ENCODE measurements at places on chromosomes 1 and 21. TPM values are rescaled to one million over a fixed set of nuclear protein-coding genes. Genes with fewer than 3 reads are reported as not detected.

GRCh38 chr1:52928015-52928404 is 934 bp downstream of the SCP2 start:
- DNase-seq: no peak

DNA sequence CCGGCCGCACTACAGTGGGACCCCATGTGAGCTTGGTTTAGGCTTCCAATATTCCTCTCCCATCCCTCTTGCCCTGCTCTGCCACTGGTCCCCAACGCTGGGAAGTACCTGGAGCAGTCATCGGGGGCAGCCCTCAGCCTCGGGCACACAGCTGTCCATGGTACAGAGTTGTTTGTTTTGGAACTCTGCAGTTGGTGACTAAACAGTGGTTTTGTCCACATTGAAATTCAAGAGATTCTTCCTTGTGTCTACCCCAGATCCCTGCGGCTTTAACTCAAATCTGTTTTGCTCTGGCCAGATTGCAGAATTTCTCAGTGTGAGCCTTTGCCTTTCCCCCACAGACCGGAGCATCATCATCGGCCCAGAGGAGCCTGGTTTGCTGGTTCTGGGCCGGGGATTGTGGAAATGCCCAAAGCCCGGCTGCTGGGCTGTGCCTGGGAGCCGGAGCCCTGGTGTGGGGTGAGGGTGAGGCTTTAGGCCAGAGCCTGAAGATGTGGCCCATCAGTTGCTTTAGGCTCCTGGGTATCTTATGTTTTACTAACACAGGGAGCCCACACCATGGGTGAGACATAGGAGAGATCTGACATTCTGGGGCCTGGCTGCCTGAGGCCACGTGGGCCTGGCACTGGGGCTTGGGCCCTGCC is 93.2 kb downstream of the ARHGEF10L start:
- DNase-seq: no peak

DNA sequence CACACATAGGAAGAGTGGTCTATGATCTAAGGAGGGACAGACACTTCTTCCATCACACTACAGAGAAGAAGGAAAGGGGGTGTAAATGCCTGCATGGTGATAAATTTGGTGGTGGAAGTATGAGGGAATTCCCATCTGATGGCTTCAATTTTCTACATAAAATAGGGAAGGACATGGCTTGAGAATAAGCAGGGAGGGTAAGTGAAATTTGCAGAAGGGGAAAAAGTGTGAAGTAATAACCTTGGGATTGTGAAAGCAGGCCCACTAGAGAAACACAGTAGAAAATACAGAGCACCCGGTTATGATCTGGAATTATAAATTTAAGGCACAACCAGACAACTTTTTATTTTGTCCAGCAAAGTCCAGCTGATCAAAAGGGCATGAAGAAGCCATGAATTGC is 22.7 kb upstream of the HIVEP3 start:
- no peak for DNase-seq

GRCh38 chr21:43608225-43608624 is 51.1 kb downstream of the HSF2BP start:
- DNase-seq: no peak

DNA sequence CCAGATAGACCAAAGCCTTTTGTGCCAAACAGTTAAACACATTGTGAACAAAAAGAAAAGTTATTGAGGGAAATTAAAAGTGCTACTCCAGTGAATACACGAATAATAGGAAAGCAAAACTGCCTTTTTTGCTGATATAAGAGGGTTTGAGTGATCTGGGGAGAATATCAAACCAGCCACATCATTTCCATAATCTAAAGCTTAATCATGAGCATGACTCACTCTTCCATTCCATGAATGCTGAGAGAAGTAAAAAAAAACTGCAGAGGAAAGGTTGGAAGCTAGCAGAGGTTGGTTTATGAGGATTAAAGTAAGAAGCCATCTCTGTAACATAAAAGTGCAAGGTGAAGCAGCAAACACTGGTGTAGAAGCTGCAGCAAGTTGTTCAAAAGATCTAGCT is 350.6 kb upstream of the NCAM2 start:
- DNase-seq: no peak

GRCh38 chr1:20164694-20165202 is 21.1 kb upstream of the UBXN10 start:
- DNase-seq: no peak

GRCh38 chr1:6027591-6027990 is 18.1 kb upstream of the KCNAB2 start:
- DNase-seq: no peak

DNA sequence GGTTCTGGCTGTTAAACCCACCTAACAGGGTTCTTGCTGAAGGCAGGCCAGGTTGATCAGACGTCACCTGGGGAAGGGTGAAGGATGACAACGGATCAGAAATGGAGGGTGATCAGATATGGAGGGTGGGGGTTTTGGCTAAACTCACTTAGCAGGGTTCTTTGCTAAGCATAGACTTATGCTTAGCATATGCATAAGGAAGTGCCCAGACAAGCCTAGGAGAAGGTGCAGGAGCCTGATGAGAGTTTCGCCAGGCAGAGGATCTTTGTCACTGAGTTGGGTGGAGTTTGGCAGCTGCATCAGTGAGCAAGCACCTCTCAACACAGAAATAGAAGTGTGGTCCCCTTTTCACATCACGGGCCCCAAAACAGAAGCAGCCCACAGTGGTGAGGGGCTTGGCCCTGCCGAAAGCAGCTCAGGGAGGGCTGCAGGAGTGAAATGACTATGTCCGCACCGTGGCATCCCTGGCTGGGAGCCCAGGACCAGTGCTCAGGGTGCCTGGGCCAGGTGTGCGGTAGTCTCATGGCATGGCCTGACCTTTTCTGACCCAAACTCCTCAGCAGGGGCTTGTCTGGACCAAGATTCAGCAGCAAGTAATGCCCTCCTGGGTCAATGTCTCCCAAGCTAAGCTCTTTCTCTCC is 101.6 kb downstream of the AJAP1 start:
- DNase-seq: no peak

DNA sequence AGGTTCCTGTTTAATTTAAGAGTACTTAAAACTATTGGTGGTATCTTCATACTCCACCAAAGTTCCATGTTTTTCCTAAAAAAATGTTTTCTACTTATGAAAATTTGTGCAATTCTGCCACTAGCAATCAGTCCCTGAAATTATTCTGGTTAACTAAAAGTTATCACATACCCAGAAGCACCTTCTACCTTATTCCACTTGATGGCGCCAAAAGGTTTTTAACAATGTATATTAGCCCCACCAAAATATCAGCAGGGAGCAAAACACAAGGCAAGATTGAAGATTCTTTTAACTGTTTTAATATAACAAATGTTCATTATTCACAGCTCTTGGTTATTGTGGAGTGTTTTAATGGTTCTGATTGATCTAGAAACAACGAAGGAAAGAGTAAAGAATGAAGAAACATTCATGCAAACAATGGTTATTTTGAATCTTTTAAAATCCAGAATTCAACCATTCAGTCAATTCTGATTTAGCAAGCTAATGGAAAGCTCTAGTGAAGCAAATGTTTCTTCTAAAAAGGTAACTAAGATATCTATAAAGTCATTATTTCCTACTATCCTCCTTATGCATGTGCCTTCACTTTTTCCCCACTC is 67.2 kb downstream of the TTLL7 start:
- DNase-seq: no peak

Gene BATF3
- polyA plus RNA-seq: 23.3 TPM

Data from spleen (tissue), 13 donors.